ENCODE measurements at places on chromosomes 3 and 15. TPM values are rescaled to one million over a fixed set of nuclear protein-coding genes. Genes with fewer than 3 reads are reported as not detected.

Gene SLC9C1
- total RNA-seq: 1.5 TPM

Gene MST1R
- 2.0 TPM for total RNA-seq

Gene RBPMS2
- 1.4 TPM for total RNA-seq

Gene GORASP1
- total RNA-seq: 51.3 TPM

Gene SCG3
- total RNA-seq: not detected

Gene NPAP1
- 0.82 TPM for total RNA-seq

Gene TMC3
- not detected for total RNA-seq

Gene MYRIP
- total RNA-seq: 2.2 TPM

Gene SYNPR
- total RNA-seq: not detected
